ENCODE measurements at places on chromosomes 2 and 18.

DNA sequence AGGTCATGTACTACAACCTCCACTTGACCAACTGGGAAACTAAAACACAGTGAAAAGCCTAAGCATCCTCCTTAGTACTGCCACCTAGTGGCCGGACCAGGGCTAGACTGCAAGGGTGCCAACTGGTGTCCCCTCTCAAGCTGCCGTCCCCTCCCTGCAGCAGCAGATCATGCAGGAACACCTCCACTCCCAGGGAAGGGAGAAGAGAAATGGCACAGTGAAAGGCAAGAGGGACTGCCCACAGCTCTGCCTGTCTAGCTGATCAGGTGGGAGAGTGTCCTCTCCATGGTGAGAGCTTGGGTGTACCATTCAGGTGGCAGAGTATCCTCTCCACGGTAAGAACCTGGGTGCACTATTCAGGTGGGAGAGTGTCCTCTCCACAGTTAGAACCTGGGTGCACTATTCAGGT, 78.1 kb downstream of the AAK1 start:
- DNase-seq = no peak

GRCh38 chr18:61924550-61924949, 31.7 kb upstream of the RNF152 start:
- no peak for DNase-seq

DNA sequence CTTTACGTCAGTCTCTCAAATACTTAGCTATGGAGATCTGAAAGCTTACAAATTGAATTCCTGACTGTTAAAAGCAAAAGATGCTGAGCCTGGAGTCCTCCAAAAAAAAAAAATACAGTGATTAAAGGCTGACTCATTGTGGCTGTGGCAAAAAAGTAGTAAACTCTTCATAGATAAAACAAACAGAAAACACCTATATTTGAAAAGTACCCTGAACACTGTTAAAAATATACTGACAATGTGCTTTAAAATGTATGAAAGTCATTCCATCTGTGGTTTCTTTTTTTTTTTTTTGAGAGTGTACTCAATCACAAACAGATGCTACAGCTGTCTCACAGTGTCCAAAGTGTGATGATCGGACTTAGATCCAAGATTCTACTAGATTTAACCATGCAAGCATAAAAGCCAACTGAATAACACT, 267.6 kb upstream of the CYP26B1 start:
- no peak for DNase-seq

GRCh38 chr2:101357376-101357775, 29.9 kb downstream of the CREG2 start:
- DNase-seq = no peak

DNA sequence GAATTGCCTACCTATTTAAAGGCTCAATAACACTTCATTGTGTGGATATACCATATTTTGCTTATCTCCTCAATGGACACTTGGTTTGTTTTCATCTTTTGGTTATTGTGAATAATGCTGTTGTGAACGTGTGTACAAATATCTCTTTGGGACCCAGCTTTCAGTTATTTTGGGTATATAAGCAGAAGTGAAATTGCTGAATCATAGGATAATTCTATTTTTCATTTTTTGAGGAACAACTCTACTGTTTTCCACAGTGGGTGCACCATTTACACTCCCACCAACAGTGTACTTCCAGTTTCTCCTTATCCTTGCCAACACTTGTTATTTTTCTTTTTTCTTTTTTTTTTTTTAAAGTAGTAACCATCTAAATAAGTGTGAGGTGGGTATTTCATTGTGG, 29.0 kb downstream of the PTPN4 start:
- no peak for DNase-seq

DNA sequence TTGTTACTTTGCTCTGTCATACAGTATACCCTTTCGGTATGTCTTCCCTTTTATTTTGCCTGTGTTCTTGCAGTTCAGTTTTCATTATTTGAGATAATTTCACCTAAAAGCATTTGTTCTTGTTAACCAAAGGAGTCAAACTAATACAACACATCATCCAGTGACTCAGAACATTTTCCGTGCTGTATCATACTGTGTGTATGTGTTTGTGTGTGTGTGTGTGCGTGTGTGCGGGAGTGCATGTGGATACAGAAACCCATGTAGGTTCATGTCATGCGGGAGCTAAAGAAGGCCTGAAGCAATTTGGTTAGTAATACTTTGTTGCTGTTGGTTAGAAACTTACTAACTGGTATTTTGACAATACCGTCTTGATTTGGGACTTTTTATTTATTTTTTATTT, 60.0 kb downstream of the CEP192 start:
- DNase-seq = no peak

DNA sequence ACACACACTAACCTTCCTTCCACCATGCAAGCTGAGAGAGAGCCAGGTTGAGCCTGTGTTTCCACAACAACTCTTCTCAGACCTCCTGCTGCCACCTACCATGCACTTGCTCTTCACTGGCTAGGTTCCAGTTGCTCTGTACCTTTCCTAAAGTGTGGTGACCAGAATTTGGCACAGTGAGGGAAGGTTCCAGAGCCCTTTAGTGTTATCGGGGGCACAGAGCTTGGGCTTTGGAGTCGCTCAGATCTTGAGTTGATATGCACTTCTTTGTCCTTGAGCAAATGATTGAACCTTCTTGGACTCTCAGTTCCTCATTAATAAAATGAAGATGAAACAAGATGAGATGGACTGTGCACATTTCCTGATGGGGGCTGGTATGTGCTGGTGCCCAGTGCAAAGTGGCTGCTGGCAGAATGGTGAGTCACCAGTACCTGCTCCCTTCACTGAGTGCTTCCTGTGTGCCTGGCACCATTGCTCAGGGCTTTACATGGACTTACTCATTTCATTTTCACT, 47.1 kb downstream of the NEDD4L start:
- DNase-seq = no peak

- no peak for DNase-seq
Observed at GRCh38 chr2:182191061-182191460, 205.4 kb downstream of the PPP1R1C start.

DNA sequence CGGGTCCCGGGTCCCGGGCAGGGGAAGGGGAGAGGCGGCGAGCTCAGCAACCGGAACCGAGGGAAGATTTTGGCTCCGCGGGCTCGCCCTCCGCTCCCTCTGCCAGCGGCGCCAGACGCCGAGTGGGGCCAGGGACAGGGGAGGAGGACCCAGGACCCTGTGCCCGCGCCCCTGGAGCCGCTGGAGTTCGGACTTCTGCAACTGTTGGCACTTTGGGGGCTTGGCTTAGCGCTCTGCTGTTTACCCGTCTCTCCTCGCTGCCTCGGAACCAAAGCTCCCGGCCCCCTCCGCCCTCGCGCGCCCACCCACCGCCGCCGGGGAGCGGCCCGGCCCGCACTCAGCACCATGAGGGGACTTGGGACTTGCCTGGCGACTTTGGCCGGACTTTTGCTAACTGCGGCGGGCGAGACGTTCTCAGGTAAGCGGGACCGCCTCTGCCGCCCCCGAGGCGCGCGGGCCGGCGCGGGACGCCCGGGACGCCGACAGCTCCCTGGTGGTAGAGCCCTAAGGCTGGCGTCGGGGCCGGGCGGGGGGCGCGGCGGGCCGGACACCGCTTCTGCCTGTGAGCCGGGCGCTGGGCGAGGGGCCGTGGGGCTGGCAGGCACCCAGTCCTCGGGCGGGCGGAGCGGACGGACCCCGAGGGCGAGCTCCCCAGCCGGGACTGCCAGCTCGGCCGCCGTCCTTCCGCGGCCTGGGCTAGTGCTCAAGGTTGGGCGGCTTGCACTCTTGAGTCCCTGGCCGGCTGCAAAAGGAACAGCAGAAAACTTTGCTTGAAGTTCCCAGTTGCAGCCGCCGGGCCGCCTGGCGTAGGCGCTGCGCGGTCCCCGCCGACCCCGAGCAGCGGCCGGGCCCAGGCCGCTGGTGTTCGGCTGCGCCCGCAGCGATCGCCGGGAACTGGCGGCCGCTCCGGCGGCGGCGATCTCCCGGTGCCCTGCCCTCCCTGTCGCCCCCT, 634 bp downstream of the PTPRM start:
- no peak for DNase-seq

- DNase-seq = no peak
Observed at GRCh38 chr18:59301929-59302328, 16.5 kb downstream of the CPLX4 start.

DNA sequence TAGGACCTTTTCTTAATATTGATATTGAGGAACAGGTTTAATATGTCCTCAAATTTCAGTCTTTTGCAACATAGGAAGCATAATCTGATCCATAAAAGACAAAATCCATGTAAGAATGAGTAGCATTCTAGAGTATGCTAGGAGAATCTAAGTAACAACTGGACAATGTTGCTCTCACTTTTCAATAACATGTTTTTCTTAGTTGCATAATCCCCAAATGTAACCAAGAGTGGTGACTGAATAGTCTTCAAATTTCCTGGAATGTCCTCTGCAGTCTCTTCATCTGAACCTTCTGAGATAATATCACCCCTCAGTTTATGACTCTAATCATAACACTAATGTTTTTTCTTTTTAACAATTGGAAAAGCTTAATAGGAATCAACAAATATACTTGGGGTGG, 110.0 kb upstream of the ZEB2 start:
- DNase-seq = peak; percentile 17

- DNase-seq = peak; percentile 49
Observed at GRCh38 chr2:46098621-46099062, 198.6 kb upstream of the EPAS1 start.

- DNase-seq = no peak
Observed at GRCh38 chr18:666177-666576, 8.7 kb downstream of the TYMS start.

DNA sequence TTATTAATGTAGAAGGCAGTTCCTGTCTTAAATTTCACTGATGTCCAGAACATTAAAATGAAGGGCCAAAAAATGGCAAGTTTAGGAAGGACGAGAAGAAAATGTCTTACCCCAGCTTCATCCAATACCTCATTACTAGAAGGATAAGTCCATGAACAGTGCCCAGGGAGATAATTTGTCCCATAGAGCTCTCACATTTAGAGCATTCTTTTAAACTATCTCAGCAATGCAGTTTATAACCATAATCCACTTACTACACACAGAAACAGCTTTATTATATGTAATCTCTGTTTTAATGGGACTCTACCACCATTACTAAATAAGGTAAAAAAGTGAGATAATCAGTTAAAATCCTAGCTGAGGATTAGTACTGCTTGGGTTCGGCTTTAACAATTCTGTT, 142.5 kb downstream of the PARD3B start:
- no peak for DNase-seq

DNA sequence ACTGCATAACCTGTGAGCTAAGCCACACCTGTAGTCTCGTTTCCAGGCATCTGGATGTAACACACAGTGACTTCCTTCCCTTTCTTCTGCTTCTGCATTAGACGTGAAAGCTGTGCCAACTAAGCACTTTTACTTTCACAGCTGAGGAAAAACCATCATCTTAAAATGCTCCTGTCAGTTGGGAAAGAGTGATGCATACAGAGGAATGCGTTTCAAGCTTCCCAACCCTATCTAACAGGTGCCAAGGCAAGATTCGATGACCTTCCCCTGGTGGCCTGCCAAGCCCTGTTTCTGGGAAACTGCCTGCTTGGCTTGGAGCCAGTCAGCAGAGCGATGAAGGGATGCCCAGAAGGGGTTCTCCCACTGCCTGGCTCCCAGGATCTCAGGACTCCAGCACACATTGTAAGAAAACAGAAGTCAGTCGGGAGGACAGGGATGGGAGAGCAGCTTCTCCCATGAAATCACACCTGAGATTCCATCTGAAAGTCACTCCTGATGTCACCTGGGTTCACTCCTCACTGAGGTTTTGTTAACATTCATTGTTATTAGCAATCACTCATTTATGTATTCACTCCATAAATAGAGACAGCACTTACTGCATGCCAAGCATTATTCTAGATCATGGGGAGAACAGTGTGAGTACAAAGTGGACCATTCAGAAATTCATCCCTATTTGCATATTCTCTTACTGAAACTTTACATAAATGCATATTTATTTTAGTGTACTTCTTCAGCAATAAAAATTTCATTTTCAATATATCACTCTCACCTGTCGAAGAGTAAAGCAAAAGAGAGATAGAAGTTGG, 64.1 kb downstream of the DTNA start:
- DNase-seq = peak; percentile 54

GRCh38 chr2:215699700-215700538, 264.1 kb upstream of the FN1 start:
- no peak for DNase-seq

DNA sequence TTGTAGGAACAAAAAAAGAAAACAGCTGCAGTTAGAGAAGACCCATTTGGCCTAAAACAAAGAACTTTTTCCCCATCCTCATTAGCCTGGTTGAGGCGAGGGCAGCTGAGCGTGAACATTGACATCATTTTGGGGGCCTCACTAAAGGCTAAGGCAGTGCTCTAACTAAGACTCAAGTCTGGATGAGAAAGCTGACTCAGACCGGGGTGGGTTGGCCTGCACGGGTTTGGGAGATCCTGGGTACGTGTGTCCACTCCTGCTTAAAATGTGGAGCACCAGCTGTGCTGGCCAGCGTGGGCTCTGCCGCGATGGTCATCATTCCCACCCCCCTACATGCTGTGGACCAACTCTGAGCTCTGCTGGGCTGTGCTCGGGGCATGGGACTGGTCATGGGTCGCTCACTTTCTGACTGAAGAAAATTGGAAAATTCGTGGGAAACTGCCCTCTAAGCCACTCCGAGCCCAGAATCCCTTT, 86.0 kb upstream of the TMEM247 start:
- no peak for DNase-seq

DNA sequence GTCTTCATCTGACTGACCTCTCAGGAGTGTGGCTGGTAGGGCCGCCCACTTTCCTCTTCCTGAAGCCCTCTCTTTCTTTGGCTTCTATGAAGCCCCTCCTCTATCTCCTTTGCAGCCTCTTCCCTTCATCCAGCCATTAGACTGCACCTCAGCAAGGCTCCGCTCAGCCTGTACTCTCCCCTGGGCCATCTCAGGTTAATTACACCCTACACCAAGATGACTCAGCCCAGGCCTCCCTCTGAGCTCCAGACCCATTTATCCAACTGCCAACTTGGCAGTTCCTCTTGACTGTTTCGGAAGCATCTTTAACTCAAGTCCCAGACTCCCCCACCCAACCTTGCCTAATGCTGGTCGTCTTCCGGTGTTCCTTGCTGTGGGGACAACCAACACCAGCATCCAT, 5.8 kb upstream of the WNT6 start:
- DNase-seq = no peak

DNA sequence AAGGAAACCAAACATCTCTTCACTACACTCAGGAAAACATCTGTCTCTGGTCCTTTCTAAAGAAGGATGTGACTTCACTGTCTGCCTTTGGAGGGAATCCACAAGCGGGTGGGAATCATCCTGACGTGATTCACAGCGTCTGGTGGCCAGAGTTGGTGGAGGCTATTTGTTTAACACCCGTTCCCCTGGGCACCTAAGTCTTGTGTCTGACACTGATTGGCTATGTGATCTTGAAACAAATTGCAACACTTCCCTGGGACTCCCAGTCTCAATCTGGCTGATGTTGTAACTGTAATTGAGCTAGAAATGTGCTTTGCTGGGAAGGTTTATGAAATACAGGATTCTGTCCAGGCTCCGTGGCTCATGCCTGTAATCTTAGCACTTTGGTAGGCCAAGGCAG, 28.8 kb upstream of the SIX3 start:
- DNase-seq = peak; percentile 52

DNA sequence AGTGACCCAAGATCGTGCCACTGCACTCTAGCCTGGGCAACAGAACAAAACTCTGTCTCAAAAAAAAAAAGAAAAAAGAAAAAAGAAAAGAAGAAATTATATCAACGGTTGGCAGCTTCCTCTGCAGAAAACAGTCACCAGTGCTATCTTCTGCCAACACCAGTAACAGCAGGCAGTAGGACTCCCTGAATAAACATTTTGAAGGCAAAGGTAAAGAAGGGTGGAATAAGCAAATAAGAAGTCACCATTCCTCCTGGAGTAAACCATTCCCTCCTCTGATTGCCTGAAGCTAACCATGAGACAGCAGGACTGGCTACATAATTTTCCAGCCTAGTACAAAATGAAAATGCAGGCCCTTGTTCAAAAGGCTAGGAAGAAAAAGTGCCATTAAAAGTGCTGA, 9.0 kb upstream of the RNF103 start:
- DNase-seq = no peak

All from skeletal muscle cell (primary cell).